ENCODE measurements at places on chromosomes 7 and 10.

DNA sequence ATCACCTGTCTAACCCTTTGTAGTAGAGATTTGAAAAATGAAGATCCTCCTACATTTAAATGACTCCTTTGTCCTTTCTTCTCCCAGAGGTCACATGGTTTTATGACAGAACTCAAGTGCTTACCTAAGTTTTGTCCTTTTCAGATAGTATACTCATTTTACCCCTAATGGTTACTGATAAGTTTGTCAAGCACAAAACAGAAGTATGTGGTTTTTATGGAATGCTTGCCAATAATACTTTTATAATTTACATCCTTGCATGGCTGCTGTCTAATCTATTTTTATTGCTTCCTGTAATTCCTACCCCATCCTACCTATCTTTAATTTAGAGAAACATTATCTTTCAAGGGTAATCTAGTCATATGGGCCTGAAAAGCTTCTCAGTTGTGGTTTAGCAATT is 37.5 kb downstream of the HELLS start:
- DNase-seq = no peak

- DNase-seq = no peak
Measured at GRCh38 chr10:112352044-112352443, 21.9 kb upstream of the ACSL5 start.

GRCh38 chr7:18123508-18124239 is 96.0 kb upstream of the PRPS1L1 start:
- DNase-seq = no peak

- DNase-seq = no peak
Measured at GRCh38 chr7:102992509-102992937, 79.7 kb downstream of the LRRC17 start.

GRCh38 chr7:29362380-29362779 is 167.8 kb downstream of the CHN2 start:
- no peak for DNase-seq

DNA sequence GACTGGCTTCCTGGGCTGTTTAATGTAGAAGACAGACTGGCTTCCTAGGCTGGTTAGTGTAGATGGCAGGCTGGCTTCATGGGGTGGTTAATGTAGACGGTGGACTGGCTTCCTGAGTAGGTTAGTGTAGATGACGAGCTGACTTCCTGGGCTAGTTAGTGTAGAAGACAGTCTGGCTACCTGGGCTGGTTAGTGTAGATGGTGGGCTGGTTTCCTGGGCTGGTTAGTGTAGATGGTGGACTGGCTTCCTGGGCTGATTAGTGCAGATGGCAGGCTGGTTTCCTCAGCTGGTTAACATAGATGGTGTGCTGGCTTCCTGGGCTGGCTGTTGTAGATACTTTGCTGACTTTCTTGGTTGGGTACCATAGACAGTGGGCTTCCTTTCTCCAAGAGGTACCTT is 122.9 kb upstream of the PPP2R2D start:
- DNase-seq = peak; percentile 55

DNA sequence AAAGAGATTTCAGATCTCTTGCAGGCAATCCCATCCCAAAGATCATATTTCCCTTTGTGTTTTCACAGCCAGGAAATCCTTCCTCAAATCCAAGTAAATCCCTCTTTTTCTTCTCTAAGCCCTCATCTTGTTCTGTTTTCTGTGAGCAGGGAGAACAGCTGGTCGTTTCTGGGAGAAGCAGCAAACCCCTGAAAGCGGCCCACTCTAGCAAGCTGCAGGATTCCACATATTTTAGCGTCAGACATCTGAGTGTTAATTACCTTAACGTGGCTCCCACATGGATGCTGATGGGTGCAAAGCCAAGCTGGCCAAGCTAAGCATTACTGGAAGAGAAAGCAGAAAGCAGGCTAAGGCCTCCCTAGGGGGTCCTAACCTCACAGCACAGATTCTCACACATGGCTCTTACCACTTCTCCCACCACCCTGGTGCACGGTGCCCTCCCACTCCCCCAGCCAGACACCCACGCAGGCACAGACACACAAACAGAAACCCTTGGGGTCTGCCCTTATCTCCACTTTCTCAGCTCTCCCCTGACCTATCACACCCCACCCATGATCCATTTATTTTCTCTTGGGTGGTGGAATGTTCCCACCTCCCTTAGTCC is 551.0 kb upstream of the AUTS2 start:
- DNase-seq = no peak

DNA sequence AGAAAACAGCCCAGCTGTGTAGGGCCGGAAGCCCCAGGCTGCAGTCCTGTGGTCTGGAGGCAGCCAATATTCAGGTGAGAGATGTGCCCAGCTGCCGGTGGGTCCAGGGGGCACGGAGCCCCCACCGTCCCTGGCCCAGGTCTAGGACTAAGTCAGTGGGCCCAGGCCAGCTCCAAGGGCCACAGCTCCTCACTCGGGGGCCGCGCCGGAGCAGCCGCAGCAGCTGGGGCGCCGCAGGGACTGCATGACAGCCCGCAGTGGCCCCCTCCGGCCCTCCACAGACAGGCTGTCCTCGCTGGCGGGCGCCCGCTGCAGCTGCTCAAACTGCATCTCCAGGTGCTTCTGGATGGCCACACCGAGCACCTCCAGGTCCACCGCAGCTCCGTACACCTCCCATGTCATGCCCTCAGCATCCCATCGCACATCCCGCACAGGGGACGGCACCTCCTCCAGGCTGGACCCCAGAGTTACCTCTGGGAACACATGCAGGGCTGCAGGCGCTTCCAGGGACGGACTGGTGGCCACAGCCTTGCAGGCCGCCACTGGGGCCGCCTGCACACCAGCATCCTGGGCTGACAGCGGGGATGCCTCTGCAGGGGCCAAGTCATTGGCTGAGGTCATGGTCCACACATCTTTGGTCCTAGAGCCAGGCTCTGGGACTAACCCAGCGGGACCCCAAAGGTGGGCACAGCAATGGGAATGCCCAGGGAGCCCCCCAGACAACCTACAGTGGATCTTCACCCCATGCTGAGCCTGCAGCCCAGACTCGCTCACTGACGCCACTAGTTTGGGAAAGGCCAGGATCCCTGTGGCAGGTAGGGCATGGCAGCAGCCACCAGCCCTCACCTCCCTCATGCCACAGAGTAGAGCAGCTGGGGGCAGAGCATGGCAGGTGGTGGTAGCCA is 7.0 kb downstream of the GPRIN2 start:
- DNase-seq = no peak

DNA sequence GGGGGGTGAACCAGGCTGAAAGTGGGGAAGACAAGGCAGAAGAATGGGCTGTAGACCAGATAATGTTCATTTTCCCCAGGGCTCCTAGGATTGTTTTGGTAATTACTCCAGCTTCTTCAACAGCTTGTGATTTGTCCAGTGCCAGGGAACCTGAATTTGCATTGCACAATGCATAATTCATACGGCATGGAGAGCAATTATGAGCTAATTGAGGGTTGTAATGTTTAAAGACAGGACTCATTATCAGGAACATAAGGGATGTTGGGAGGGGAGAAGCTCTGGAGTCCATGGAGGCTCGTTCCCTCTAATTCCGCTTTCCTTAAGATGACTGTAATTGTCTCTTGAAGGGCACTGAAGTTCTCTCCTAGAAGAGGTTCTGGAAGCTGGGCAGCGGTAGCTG is 405.0 kb upstream of the ZMIZ1 start:
- DNase-seq = no peak

GRCh38 chr10:1733720-1734119 is 3.6 kb downstream of the ADARB2 start:
- no peak for DNase-seq

DNA sequence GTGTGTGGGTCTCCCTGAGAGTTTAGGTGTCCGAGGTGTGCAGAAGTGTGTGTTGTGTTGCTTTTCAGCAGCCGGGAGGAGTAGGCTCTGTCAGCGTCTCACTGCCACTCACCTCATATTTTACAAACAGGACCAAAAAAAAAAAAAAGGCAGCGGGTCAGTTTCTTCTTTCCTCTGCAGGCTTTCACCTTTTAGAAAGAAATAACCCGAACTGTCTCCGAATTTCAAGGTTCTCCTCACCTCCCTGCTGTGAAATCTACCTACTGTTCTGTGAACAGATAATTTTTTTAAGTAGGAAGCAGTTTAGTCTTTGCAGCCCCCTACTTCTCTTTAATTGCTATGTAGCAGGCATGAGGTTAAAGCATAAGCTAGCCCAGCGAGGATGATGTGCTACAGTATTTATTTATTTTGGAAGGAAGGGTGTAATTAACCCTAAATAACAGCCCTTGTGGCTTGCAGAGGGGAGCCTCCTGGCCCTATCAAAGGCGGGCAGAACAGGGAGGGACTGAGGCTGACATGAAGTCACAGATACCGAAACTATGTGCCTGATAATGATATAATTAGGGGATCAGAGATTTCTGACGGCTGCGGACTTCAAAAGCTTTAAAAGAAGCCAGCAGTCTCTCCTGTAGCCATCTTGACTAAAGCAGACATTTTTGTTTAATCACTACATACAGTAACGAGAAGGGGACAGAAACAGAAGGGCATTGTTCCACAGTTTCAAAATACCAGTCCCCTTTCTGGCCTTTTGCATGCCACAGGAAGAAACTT is 1.6 kb downstream of the BAMBI start:
- DNase-seq = no peak

GRCh38 chr10:84329196-84329611 is 815 bp downstream of the CCSER2 start:
- DNase-seq = no peak

DNA sequence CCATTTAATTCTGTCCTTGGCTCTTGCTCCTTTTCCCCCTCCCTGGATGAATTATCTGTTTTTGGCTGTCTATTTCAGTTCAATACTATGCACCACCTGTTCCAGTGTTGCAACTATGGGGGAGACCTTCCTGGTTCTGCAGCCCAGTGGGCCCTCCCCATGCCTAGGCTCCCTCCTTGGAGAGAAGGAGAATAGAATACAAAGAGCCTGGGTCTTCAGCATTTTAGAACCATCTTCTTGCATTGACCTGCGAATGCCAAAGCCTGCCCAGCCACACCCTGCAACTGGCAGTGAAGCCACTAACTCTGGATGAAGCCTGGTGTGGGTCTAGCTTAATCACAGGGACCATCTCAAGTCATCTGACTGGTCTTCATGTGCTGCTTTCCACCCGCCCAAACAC is 207.1 kb downstream of the HERPUD2 start:
- no peak for DNase-seq

GRCh38 chr10:86357041-86357440 is 9.6 kb downstream of the GRID1 start:
- DNase-seq = no peak

DNA sequence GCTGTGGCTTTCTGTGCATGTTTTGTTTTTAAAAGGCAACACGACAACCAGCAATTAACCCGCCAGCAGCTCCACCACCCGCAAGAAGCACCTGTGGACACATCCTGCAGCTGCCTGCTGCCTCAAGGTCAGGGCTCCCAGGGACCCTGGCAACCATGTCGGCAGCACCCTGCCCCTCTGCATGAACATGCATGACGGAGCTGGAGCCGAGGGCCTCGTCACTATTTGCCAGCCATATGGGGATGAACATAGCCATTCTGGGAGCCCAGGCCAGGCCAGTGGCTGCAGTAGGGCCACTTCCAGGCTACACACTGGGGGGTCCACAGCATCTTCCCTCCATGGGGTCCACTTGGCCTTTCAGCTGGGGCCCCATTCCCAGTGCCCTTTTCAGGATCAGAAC is 52.9 kb downstream of the CAMK2B start:
- DNase-seq = no peak

DNA sequence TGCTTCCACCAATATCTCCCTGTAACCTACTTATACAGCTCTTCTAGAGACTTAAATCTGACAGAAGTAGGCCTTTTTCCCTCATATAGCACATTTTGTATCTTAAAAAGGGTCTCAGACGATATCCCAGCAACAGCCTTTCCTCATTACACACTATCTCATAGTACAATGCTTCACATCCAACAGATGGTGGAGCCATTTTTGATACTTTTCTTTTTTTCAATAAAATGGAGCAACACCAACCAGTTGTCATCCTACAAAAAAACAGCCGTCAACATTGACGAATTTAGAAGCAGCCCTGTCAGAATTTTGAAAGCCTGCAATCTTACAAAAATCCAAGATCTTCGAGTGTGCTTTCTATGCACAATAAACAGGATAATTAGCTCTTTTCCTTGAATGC is 145.9 kb upstream of the NEBL start:
- DNase-seq = no peak

DNA sequence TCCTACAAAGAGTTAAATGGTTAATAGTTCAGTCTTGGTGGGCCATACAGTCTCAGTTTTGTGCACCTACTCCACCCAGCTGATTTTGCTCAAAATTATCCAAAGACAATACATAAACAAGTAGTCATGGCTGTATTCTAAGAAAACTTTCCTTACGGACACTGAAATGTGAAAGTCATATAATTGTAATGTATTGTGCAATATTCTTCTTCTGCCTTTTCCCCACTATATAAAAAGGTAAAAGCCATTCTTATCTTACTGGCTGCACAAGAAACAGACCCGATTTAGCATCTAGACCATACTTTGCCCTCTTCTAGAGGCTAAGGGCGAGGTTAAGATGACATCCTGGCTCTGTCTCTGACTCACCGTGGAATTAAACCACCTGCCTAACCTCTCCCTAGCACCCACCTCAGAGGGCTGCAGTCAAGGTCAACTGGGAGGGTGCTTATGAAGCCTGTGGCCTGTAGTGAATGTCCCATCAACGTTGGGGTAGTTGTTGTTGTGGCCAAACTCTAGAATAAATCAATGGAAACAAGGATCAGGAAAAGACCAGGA is 63.8 kb upstream of the DOCK1 start:
- no peak for DNase-seq

DNA sequence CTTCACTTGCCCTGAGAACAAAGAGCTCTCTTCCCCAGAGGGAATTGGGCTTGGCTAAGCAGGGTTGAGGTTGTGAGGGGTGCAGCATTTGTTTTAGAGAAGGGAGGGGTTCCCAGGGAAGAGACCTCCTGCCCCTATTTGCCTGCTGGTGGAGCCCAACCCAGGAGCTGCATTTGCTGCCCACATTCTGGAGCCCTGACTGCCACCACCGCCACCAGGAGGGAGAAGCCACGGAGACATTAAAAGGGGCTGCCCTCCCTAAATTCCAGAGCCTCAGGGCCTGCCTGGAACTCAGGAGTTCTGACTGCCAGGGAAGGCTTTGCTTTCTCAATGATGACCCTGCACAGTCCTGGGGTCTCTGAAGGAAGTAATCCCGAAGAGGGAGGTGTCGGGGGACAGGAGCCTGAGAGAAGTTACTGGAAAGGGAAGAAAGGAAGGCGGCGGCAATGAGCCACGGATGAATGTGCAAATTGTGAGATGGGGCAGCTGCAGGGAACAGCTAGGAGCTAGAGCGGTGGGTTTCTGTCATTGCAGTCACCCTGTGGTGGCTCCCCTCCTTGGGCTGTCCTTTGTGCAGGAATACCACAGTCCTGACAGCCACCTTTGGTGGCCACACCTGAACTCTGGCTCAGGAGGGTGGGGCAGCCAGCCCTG is 51.3 kb downstream of the NEURL1 start:
- no peak for DNase-seq

- no peak for DNase-seq
Measured at GRCh38 chr7:44634187-44634838, 27.9 kb downstream of the OGDH start.

GRCh38 chr10:47247148-47248059 is 52.6 kb upstream of the GDF10 start:
- DNase-seq = peak; percentile 92

DNA sequence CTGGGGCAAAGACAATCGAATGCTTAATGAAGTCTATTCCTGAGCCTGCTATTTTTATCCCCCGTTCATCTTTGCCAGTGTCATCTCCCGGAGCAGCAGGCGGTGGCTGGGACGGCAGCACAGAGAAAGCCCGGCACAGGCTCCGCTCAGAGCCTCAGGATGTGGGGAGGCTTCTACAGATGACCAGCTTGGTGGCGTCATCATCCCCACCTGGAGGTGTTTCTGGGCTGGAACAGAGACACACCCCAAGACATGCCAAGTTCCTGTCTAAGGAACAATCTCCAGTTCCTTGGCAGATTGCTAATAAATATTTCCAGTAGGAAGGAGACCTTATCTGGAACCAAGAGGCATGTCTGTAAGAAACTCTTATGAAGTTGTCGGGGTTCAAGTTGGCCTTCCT is 552.4 kb upstream of the MGMT start:
- DNase-seq = no peak

All from vagina (tissue), 2 donors.